B cell (primary cell): ENCODE measurements at places on chromosomes 1 and 21.

DNA sequence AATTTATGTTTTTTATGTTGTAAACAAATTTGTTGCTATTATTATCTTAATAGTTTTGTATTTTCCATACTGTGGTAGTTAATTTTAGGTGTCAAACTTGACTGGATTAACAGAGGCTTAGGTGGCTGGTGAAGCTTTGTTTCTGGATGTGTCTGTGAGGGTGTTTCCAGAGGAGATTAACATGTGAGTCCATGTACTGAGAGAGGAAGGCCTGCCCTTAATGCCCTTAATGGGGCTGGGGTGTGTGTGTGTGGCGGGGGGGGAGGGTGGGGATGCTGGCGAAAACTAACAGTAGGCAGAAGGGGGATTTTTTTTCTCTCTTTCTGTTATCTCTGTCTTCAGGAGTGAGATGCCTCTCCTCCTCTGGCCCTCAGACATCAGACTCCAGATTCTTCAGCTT is 1.9 kb downstream of the OR14A16 start:
- DNase-seq = no peak

DNA sequence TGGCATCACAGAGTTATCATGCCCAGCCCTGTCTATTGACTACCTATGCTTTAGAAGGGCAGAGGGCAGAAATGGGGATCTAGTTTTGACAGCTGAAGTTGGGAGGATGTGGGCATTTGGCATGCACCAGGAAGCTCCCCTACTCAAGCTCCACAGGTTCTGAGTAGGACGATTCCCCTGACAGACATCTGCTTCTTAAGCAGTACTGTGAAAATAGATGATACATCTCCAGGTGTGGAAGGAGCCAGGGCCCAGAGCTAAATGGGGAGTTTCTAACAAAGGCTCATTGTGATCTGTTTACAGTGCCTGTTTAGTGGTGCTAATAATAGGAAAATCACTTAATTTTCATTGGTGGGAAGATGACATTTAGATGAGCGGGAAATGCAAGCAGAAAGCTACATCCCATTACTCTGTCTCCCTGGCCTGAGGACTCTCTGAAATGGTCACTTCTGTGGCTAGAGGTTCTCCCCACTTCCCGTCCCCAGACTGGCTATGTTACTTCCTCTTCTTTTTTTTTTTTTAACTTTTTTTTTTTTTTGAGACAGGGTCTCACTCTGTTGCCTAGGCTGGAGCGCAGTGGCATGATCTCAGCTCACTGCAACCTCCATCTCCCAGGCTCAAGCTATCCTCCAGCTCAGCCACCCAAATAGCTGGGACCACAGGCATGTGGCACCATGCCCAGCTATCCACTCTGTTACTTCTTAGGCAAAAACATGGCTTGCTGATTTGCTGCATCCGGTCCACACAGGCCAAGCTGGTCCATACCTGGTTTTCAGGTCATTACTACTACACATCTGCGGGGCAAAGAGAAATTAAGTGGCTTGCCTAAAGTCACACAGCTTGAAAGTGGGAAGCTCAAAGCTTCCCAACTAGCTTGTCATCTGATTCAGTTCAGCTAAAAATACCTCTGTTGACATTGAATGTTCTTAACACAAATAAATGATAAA is 23.2 kb upstream of the CNIH3 start:
- DNase-seq = no peak

DNA sequence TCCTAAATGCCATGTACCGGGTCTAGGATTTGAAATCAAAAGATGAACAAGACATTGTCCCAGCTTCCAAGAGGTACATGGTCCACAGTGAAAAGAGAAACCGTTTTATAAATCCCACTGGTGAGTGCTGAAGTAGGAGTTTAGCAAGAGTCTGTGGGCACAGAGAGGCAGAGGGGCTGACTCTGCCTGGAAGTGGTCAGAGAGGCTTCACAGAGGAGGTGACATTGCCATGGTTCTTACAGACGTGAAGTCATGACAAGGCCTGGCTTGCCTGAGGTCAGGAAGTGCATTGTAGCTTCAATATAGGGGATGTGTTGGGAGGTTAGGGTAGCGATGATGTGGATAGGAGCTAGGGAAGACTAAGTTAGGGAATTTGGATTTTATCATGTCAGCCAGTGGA is 28.4 kb downstream of the MAPKAPK2 start:
- DNase-seq = no peak

DNA sequence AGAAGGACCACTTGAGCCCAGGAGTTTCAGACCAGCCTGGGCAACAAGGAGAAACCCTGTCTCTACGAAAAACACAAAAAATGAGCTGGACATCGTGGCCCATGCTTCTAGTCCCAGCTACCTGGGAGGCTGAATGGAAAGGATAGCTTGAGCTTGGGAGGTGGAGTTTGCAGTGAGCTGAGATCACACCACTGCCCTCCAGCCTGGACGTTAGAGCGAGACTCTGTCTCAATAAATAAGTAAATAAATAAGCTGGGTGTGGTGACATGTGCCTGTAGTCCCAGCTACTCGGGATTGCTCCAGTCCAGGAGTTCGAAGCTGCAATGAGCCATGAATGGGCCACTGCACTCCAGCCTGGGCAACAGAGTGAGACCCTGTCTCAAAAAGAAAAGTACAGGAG is 3.6 kb downstream of the AKR1A1 start:
- no peak for DNase-seq

DNA sequence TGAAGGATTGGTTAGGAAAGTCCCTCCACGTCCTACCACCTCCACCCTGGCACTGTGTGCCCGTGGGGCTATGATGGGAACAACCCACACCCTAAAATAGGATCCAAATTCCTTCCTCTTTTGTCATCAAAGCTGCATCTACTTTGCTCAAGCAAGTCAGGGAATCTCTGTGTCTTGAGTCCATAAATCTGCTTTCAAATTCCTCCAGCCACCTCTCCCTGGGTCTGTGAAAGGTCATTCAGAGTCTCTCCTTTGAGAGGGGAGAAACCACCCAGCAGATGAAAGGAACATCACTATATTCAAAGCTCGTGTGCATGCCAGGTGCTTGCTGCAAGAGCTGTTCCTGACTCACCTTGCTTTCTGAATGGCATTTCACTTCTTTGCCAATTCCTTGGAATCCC is 243.6 kb downstream of the TM2D1 start:
- DNase-seq = no peak

DNA sequence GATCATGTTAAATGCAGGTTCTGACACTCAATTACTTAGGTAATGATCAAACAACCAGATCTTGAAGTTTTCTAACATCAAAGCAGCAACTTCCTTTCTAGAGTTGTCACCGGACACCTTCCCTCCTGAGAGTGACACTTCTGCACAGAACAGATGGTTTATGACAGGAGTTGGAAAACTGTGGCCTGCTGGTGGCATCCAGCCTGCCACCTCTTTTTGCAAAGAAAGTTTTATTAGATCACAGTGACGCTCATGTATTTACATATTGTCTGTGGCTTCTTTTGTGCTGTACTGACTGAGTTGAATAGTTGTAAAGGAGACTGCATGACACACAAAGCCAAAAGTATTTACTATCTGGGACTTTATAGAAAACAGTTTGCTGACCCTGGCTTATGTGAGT is 28.3 kb downstream of the DDR2 start:
- DNase-seq = no peak

- DNase-seq = no peak
Observed at GRCh38 chr1:58901008-58901407, 117.2 kb upstream of the JUN start.

DNA sequence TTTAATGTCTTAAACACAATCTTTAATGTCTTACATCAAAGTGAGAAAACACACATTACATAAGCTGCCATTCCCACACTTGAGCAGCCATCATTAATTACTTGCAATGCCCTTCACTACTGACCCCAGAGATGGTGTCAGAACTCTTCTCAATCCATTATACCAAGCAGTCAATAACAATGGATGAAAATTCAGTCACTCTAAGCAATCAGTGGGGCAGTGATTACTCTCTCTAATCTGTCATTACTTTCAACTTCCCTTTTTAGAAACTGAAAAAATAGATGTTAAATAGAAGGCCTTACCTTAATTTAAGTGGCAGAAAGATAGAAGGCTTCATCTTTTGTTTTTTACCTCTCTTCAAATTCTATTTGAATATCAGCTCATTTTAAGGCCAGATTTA is 9.7 kb upstream of the FRRS1 start:
- DNase-seq = no peak

DNA sequence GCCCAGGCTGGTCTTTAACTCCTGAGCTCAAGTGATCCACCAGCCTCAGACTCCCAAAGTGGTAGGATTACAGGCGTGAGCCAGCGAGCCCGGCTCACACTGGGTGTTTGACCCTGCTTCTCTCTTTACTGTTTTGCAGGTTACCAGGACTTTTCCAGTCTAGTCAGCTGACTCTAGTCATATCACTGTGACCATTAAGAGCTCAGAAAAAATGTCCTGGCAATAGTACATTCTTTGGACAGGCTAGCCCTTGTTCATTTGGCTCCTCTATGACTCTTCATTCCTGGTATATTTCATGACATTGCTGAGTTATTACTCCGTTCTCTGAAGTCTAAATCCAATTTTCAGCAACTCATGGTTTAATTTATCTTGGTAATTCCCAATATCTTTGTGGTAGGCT is 8.0 kb upstream of the CA6 start:
- no peak for DNase-seq

GRCh38 chr1:182699393-182700350 is 15.3 kb upstream of the RGS8 start:
- no peak for DNase-seq

- DNase-seq = peak; percentile 43
Observed at GRCh38 chr21:41953831-41954653, at the start of gene C2CD2. TSS of gene C2CD2 (minus strand) at chr21:41954018. CDS start at chr21:41953648, 370 bp downstream.

GRCh38 chr1:55472784-55473183 is 257.6 kb upstream of the USP24 start:
- DNase-seq = no peak
